ENCODE measurements at places on chromosomes 5 and 9.

DNA sequence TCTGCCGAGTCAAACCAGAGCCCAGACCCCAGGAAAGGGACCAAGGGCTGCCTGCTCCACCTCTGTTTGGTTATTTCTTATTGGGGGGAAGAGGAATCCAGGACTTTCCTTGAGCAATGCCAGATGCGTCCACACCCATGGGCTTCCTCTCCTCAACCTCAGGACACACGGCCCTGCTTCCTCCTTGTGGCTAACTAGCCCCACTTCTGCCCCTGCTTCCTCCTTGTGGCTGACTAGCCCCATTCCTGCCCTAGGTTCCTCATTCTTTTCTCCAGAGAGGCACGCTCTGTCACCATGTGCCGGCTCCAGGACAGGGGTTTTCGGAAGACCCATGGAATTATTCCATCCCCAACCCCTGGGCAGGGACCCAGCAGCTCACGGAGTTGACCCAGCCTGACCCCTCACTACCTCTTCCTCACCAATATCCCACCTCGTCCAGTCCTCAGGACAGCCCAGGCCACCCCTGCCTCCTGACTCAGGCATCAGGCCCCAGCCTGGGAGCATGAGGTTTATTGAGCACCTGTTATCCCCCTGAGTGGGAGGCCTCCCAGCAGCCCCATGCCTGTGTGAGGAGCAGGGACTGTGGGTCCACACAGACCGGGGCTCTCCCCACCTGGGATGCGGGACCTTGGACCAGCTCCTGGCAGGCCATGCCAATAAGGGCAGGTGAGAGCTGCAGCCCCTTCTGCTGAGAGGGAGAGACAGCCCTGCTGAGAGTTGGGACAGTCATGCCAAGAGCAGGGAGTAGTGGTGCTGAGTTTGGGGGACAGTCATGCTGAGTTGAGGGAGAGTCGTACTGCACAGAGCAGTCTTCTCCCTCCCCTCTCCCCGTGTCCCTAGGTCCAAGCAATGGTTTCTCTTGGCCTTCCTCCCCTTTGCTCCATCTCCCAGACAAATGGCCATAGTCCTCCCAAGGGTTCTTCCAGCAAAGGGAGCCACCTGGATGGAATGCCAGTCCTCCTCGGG, 11.8 kb upstream of the FCN1 start:
- DNase-seq, result no peak

- no peak for DNase-seq
Observed at GRCh38 chr9:70677055-70677735, 262.7 kb upstream of the KLF9 start.

DNA sequence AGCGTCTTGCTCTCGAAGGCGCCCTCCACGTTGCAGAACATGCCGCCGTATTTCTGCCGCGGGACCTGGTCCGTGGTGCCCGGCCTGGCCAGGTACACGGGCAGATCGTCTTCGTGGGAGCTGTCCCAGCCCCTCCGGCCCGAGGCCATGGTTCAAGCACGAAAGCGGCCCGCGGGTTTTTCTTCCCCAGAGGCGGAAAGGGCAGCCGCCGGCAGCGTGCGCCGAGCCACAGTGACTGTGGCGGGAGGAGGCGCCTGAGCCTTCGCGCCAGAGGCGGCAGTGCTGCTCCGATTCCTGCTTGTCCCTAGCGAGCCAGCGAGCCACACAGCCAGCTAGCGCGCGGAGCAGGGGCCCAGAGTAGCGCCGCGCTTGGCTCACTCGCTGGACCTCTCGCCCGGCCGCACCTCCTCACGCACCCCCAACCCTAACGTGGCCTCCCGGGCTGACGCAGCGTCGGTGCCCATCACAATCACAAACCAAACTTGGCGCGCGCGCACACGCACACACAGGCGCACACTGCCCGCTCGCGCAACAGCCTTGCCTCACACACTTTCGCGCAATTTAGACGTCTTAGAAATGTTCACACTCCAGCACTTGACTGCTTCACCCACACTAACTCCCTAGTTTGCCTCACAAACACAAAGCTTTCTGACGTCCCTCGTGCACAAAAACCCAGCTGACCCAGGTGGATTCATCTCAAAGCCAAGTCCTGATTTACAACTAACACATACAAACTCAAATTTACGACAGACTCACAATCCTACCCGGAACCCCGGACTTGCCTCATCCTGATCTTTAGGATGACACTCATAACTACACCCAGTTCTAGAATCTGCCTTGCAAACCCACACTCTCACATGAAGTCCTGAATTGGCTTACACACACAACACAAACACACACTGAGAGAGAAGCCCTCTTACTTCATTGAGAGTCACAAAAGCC, at the start of gene DPYSL3:
DPYSL3 (minus strand) TSS at position 359 of the 942 bp plus-strand sequence; CDS start at position 149, 210 bp downstream.
- no peak for DNase-seq

GRCh38 chr9:135906291-135907005, 898 bp downstream of the CAMSAP1 start:
- no peak for DNase-seq

DNA sequence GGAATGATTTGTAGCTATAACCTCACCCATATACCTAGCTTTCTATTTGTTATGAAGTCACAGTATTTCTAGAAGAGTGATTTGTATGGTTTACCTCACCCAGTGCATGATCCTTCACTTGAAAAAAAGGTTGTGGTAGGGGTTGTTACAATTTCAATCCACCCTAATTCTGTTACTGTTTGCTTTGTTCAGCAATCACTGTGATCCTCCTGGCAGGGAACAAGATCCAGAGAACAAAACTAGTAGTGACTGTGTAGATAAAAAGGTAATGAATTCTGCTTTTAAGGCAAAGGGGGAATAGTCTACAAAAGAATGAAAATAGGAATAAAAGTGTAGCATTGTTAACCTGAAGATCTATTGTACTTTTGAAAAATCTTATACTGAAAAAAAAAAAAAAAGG, 191.3 kb upstream of the SH3GL2 start:
- no peak for DNase-seq

- DNase-seq, result no peak
Observed at GRCh38 chr5:107634981-107635848, 35.5 kb downstream of the EFNA5 start.

DNA sequence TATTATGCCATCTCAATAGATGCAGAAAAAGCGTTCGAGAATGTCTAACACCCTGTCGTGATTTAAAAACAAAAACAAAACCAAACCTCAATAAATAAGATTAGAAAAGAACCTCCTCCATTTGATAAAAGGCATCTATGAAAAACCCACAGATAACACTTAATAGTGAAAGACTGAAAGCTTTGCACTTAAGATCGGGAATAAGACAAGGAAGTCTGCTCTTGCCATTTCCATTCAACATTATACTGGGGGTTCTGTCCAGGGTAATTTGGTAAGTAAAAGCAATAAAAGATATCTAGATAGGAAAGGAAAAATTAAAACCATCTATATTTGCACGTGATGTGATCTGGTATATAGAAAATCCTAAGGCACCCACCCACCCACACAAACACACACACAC, 7.3 kb upstream of the EXOSC3 start:
- no peak for DNase-seq

DNA sequence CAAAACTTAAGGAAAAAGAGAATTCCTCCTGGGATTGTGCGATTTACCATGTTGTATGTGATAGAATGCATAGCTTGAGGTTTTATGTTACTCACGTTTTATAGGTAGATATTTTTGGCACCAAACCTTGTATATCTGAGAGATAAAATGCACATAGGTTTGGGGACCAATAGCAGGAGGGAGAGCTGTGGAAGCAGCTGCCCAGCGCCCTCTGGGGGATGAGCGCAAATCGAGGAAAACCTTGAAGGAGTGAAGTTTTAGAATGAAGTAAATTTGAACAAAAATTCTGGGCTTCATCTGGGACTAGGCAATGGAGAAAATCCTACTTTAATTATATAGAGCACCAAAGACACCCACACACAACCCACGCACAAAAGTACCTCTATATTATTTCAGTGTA, 197.0 kb downstream of the ADCY2 start:
- no peak for DNase-seq

GRCh38 chr9:133956520-133957076, 35.5 kb downstream of the VAV2 start:
- DNase-seq, result no peak

DNA sequence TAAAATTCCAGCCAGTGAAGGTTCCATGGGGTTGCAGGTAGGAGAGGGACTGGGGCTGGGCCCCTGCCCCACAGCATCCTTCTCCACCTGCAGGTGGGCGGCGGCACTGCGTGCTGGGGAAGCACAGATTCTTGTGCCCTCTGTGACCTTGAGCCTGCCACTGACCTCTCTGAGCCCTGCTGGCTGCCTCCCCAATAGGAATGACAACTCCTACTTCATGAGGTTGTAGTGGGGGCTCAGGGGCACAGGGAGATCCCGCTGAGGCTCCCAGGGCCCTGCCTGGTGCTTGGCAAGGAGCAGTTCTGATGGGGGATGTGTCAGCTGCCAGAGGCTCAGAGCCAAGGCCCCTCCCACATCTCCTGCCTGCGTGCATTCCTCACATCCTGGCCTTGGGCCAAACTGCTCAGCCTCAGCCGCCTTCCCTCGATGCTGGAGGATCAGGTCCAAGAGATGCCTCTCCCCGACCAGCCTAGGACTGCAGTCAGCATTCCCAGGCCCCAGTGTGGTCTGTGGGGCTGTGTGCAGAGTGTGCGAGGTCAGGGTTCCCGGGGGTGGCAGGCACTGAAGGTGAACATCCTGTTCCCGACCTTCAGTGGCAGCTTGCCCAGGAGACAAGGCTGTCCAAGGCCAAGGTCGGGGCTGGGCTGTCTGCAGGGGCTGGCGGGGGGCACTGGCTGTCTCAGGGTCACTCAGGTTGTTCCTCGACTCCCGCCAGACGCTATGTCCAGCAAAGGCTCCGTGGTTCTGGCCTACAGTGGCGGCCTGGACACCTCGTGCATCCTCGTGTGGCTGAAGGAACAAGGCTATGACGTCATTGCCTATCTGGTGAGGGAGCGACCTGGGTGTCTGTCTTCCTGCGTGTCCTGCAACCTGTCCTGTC, 7.0 kb downstream of the ASS1 start:
- no peak for DNase-seq

DNA sequence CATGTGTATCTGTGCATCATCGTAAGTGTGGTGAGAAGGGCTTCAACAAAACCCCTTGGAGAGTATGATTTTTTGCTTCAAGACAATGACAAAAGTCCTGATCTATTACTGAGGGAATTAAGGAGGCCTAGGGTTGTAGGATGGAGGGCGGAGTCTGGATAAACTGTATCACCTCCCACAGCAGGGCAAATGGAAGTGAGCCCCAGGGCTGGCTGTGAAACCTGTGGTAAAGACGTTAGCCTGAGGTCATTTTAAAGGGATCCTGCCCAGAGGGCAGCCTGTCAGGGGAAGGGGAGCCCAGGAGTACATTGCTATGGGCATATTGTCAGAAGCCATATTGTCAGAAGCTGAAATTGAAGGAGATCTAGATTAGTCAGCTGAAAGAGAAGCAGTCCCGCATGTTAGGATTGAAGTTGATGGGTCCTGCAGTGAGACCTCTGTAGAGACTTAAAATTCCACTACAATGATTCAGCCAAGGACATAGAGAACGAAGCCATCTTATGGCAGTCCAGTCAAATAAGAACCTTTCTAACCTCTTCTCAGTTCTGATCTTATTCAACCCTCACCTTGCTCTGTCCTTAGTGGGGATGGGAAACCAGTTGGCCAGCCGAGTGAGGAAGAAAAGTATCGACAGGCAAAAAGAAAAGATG, 26.9 kb downstream of the ADGRV1 start:
- DNase-seq, result no peak

DNA sequence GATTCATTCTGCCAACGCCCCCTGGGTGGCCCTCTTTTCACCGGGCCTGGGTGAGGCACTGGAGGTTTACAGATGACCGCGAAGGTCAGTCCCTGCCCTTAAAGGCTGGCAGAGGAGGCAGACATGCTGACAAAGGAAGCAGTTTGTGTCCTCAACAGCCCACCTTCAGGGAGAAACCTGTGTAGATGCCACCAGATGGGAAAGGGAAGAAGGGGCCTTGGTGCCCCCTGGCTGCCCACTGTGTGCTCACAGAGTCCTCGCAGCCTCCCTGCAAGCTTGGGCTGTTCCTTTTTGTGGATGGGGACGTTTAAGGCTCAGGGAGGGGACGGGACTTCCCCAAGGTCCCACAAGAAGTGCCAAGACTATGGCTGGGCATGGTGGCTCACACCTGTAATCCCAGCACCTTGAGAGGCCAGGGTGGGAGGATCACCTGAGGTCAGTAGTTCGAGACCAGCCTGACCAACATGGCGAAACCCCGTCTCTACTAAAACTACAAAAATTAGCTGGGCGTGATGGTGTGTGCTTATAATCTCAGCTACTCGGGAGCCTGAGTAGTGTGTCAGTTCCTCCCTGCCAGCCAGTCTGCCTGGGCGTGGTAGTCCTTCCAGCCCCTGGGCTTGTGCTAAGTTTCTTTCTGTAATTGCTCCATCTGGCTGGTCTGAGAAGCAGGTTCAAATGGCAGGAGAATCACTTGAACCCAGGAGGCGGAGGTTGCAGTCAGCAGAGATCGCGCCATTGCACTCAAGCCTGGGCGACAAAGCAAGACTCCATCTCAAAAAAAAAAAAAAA, 36.2 kb downstream of the NEK6 start:
- DNase-seq, result no peak

DNA sequence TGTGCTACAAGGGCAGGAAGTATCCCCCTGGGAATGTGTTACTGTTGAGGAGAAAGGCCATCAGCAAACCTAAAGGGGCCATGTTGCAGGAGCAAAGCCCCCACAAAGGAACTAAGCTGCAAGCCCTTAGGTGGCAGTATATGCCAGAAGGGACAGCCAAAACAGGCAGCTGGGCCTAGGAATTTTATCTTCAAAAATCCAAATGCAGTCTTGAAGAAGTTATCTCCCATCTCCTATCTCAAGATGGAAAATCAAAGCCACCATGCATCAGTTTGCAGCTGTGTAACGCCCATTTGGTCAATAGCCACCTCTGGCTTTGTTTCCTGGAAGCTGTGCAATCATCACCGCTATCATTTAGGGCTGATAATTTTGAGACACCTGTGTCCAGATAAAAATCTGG, 400.3 kb downstream of the ARHGEF28 start:
- no peak for DNase-seq

DNA sequence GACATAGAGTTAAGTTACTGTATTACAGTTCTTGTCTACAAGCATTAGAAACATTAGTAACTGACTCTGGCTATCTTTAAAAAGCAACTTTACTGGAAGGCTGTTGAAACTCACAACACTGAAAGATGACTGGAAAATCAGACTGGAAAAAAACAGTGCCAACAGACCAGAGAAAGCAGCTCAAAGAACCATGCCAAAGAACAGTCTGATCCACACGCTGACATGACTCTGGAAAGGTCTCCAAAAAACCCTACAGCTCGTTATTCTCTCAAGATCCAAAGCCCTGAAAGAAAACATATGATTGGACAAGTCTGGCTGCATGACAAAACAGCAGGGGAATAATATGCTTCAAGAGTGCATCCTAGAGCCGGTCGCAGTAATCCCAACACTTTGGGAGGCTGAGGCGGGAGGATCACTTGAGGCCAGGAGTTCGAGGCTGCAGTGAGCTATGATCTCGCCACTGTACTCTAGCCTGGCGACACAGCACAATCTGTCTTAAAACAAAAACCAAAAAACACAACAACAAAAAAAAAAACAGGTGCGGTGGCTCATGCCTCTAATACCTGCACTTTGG, 5.6 kb downstream of the GOLPH3 start:
- no peak for DNase-seq

DNA sequence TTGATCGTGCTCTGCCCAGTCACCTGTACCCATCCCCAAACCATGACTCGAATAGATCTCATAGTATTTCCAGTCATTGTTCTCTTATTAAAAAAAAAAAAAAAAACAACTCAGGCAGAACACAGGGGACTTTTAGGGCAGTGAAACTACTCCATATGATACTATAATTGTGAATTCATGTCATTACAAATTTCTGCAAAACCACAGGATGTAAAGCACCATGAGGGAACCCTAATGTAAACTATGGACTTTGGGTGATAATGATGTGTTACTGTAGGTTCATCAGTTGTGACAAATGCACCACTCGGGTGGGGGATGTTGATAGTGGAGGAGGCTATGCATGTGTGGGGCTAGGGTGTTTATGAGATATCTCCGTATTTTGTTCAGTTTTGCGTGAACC, 133.8 kb downstream of the RAB3C start:
- no peak for DNase-seq

All from forelimb muscle (tissue), 1 donor.